IMR-90 (cell line): ENCODE measurements at places on chromosomes 11 and 22. TPM values are rescaled to one million over a fixed set of nuclear protein-coding genes. Genes with fewer than 3 reads are reported as not detected.

The MS4A7 gene
- not detected in 2 replicates for polyA plus RNA-seq

The TMPRSS6 gene
- polyA plus RNA-seq, result not detected in 2 replicates

The CSRP3 gene
- not detected in 2 replicates for polyA plus RNA-seq

The C1QTNF4 gene
- 0.12 and 0.16 TPM in 2 replicates for polyA plus RNA-seq

The ANO1 gene
- polyA plus RNA-seq, result 8.0 and 10.7 TPM in 2 replicates
